Activated CD8-positive, alpha-beta memory T cell treated with anti-CD3 and anti-CD28 coated beads for 48 hours (primary cell): ENCODE measurements at places on chromosomes 3 and 15.

DNA sequence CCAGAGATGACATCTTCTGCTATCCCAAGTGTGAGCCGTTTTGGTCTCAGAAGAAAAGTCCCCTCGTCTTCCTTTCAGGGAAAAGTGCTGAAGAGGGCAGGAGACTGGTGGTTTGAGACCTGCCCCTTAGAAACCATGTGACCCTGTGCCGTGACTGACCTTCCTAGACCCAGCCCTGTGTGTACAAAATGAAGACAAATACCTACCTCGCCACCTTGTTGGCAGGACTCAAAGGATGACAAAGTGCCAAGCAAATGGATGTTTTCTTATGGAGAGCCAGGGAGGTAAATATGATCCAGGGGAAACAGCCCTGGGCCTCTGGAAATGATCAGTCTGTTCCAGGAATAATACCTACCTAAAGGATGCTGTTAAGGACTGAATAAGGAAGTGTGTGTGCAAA lies 41.3 kb downstream of the FAM174B start:
- DNase-seq: no peak

GRCh38 chr3:18901571-18901970 lies 246.7 kb upstream of the KCNH8 start:
- no peak for DNase-seq

DNA sequence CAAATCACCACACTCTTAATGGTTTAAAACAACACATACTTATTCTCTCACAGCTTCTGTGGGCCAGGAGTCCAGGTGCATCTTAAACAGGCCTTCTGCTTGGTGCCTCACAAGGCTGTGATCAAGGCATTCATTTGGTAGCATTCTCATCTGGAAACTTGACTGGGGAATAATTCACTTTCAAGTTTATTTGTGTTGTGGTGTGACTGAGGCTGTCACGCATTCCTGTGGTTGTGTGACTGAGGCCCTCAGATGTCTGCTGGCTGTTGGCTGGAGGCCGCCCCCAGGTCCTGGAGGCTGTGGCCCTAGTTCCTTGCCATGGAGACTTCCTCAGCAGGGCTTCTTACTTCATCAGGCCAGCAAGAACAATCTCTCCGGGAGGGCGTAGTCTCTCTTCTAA lies 16.9 kb upstream of the FAM3D start:
- no peak for DNase-seq

GRCh38 chr3:164360738-164361406 lies 717.4 kb downstream of the SI start:
- DNase-seq: no peak

DNA sequence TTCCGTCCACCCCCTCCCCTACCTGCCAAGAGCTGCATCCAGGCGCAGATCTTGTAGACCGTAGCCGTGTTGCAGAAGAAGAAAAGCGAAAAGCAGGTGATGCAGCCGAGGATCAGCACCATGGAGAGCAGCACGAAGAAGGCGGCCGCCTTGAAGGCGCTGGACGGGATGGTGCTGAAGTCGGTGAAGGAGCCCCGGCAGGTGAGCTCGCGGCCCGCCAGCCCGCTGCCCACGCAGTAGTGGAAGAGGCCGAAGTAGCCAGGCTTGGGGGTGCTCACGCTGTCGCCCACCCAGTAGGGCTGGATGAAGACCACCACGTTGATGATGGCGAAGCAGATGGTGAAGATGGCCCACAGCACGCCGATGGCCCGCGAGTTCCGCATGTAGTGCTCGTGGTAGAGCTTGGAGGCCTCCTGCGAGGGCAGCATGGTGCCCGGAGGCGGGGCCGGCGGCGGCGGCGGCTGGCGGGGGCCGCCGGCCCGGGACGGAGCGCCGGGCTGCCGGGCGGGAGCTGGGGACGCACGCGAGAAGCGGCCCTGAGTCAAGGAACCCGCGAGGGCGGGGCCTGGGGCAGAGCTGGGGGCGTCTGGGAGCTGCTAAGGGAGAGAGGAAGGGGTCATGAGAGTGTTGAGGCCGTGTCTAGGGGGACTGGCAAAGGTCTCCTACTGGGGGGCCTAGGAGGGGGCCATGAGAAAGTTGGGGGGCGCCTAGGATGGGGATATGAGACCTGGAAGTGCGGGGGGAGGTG lies 1.2 kb downstream of the LHFPL4 start:
- no peak for DNase-seq

GRCh38 chr3:145015253-145015652 lies 1043.6 kb downstream of the DIPK2A start:
- no peak for DNase-seq

GRCh38 chr3:83946554-83946953 lies 1012.2 kb upstream of the CADM2 start:
- DNase-seq: no peak

DNA sequence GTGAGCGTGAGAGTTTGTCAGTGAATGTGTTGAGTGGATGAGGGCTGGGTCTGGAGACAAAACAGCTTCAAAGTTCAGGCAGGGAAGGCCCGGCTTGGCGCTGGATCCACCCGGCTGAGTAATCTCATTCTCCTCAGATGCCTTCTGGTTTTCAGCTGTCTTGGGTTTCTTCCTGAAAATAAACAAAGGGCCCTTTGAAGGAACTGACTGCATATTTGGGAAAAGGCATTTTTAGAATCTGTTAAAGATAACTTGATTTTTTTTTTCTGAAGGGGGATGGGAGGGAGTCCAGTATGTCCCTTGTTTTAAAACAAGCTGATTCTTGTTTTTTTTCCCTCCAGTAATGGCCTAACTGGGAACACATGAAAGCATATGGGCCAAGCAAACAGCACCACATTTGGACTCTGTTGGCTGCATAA lies 86.4 kb downstream of the TIGIT start:
- DNase-seq: no peak

GRCh38 chr3:168330983-168331382 lies 235.3 kb upstream of the GOLIM4 start:
- no peak for DNase-seq

DNA sequence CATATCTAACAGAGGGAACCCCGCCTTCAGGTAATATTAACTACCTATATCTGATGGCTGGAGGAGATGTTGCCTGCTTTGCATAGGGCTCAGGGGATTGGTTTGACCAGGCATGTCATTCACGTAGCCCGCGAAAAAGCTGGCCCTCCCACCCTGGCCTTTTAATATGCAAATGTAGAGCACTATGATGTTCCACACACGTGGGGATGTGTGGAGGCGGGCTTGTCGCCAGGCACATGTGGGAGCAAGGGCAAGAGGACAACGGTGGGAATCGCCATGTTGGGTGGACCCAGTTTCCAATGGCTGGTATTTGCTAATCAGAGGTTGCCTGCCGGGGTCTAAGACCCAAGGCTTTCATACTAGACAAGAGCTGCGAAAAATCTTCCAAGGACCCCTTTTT lies 469.8 kb downstream of the ZPLD1 start:
- no peak for DNase-seq

DNA sequence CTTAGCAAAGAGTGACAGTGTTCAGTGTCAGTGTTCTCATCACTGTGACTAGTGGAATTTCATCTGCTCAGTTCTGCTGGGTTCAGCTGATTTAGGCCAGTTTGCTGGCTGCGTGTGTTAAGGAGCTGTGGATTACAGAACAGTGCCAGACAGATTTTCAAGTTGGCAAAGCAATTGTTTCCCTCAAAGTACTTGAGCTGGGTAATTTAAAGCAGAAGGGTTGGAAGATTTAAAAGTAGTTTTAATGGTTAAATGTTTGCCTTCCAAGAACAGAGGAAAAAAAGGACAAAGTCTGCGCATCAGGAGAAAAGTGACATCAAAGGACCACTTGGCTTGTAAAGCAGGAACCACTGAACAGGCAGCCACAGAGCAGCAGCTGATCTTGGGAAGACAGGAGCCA lies 8.7 kb downstream of the ESYT3 start:
- no peak for DNase-seq

GRCh38 chr15:42858999-42859789 lies 61.4 kb downstream of the TTBK2 start:
- DNase-seq: no peak

- DNase-seq: no peak
These were observed 541 bp downstream of the RPS27L start for GRCh38 chr15:63156755-63157117.

- DNase-seq: no peak
These were observed 228 bp upstream of the H1-8 start for GRCh38 chr3:129542747-129543146.

- no peak for DNase-seq
These were observed 116.6 kb upstream of the TLE3 start for GRCh38 chr15:70214276-70214675.

- no peak for DNase-seq
These were observed 64.5 kb upstream of the SMAD3 start for GRCh38 chr15:67000896-67001295.

GRCh38 chr15:40084650-40085049 lies 24.0 kb downstream of the BMF start:
- DNase-seq: no peak

DNA sequence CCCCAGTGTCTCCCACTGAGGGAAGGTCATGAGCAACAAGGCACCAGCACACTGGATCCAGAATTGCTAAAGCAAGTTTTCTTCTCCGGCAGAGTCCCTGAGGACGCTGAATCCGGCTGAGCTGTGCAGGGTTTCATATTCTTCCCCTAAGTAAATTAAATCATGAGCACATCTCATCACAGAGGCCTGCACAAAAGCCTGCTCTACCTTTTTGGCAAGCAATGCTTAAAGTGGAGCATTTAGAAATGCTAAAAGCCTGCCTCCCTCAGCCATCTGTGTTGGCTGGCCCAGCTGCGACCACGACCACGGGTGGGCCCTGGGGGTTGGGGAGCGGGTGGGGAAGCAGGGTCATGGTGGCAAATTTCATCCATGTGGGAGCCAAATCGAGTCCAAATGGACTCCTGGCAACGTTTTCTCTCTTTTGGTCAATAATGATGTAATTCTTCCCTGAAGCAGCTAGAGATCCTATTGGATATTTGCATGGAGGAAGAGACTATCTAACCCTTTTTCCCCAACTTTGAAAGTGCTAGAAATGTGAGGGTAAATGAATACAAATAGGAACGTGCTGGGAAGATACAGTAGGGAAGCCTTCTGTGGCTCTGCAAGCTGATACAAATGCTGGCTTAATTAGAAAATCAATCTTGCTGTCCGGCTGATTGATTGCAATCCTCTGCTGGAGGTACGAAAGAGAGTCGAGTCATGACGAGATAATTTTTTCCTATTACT lies 532.8 kb upstream of the TBL1XR1 start:
- DNase-seq: no peak

DNA sequence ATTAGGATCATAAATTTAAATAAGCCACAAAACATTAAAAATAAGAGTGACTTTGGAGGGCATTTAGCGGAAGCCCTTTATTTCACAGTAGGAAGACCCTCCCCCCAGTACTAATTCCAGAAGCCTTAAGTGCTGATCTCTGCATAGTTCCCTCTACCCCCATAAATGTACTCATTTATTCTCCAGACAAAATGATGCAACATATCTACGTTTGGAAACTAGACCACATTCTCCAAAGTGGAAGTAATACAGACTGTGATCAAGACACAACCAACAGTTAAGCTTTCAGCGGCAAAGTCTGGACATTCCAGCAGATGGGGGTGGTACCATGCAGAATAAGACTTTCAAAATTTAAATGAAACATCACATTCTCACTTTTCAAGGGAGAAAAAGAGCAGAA lies 44.8 kb upstream of the RPS17 start:
- no peak for DNase-seq

DNA sequence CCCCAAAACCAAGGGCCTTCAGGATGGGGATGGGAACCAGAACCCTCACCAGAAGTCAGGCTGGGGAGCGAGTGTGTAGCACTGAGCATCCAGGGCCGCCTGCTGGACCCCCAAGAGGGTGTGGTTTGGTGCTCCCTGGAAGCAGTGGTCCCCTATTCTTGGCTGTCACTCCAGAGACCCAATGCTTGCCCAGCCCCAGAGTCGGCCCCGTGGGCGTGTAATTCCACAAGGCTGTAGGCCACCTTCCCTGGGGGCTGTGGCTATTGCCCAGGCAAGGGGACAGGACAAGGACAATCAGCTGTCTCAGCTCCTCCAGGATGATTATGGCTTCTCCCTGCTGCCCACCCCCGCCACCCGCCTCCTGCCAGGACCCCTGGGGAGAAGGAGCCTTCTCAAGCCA lies 14.5 kb downstream of the IGDCC3 start:
- DNase-seq: no peak

GRCh38 chr3:155553780-155554179 lies 191.1 kb downstream of the PLCH1 start:
- DNase-seq: no peak

DNA sequence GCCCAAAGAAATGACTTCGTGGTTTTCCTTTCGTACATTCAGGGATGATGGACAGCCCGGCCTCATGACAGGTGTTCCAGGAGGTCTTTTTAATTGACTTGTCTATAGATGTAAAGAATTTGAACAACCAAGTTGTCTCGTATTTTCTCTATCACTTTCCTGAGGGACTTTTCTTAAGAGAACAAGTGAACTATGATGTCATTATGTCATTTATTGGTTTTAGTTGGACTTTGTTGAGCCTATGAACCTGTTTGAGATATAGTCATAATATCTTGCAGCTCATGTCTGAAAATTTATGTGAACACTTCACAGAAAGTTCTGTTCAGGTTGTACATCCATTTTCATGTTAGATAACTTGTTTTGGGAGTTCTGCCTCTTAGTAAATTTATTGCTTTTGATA lies 89.2 kb downstream of the RBMS3 start:
- no peak for DNase-seq

- DNase-seq: no peak
These were observed 183.5 kb downstream of the SUCNR1 start for GRCh38 chr3:152056987-152057386.

GRCh38 chr3:165466856-165467255 lies 270.7 kb upstream of the SLITRK3 start:
- DNase-seq: no peak

- DNase-seq: no peak
These were observed 342.1 kb downstream of the OCA2 start for GRCh38 chr15:27757052-27757451.

DNA sequence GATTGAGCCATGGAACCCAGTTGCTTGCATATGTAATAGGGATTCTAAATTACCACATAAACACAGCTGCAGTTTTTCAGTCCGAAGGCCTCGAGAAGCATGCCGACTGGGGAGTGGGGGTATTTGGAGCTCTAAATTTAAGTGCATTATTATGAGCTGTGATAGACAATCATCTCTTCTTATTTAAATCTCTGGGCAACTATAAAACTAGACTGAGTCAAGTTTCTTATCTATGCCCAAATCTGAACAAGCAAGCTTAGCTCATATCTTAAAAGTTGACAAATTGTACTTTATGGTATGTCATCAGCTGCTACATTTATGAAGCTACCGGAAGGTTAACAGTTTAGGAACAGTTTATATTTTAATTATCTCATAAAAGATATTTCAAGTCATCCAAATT lies 19.5 kb upstream of the THRB start:
- no peak for DNase-seq

DNA sequence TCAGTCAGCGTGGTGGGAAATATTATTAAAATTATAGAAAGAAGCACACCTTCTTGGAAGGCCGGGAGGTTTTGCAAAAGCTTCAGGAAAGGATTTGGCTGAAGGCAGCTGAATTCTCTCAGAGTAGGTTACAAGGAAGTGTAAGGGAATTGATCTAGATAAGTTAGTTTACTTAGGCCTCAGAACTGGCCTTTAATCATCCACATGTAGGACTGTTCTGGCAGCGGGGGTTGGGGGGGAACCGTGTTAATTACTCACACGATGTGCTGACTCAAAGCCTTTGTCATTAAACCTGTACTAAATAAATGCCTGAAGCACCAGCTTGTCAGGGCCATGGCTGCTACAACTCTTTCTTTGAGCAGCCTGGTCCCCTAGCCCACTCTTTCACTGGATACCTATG lies 12.8 kb downstream of the ASB14 start:
- DNase-seq: no peak
